ENCODE measurements at places on chromosomes 2 and 18.

DNA sequence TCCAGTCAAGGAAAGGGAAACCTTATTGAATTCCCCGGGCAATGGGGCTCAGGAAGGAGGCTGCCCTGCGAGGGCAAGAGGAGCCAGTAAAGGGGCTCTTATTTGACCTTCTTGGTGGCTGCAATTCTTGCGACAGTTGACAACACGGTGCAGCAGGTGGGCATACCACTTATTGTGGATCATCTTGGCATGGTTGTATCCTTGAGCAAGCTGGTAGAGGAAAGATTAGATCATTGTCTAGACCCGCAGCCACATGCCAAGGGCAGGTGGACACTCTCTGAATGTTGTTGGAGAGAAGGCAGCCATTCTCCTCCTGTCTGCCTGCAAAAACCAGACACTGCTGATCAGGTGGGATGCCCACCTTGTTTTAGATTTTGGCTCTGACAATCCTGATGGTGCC, 170.2 kb upstream of the CHST9 start:
- no peak for DNase-seq

GRCh38 chr2:63124218-63124617, 73.6 kb downstream of the OTX1 start:
- DNase-seq: no peak

- DNase-seq: no peak
These were observed 56.2 kb downstream of the WDSUB1 start for GRCh38 chr2:159230145-159230877.

GRCh38 chr2:202115479-202115971, 42.5 kb downstream of the KIAA2012 start:
- no peak for DNase-seq

GRCh38 chr2:120012363-120012762, 514 bp upstream of the EPB41L5 start:
- DNase-seq: no peak

DNA sequence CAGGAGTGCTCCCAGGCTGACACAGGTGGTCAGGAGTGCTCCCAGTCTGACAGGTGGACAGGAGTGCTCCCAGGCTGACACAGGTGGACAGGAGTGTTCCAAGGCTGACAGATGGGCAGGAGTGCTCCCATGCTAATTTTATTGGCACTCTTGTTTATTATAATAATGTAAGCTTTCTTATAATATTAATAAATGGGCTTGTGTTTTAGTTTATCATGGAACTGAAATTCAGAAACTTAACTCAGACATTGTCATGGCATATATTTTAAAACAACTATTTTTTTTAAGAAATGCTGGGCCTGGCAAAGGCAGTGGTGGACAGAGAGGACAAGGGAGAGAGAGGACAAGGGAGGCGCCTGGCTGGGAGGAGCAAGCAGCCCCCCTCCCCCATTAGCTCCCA, 18.7 kb downstream of the ANO7 start:
- no peak for DNase-seq

- DNase-seq: no peak
These were observed 18.3 kb upstream of the CHCHD5 start for GRCh38 chr2:112566104-112566503.

GRCh38 chr2:18301421-18302139, 258.9 kb downstream of the RDH14 start:
- DNase-seq: no peak

DNA sequence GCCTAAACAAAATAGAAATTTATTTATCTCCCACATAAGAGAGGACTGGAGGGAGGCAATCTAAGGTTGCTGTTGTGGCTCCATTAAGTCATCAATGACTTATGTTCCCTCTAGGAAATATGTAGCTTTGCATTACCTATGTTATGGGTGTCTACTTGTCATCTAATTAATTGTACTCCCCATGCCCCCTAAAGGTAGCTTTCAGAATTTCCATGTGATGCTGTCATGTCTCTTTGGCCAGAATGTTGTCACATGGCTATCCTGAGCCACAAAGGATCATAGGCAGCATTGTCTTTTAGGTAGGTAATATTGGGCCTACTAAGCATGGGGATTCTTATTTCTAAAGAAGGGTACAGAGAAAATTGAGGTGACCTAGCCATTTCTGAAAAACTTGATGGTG, 935.6 kb upstream of the FANCL start:
- no peak for DNase-seq

- no peak for DNase-seq
These were observed 130.2 kb downstream of the SLC4A10 start for GRCh38 chr2:161754379-161754778.

GRCh38 chr2:86147793-86148192, 41.8 kb downstream of the PTCD3 start:
- DNase-seq: no peak

GRCh38 chr18:961644-962355, 57.1 kb downstream of the ADCYAP1 start:
- peak; percentile 78 for DNase-seq

DNA sequence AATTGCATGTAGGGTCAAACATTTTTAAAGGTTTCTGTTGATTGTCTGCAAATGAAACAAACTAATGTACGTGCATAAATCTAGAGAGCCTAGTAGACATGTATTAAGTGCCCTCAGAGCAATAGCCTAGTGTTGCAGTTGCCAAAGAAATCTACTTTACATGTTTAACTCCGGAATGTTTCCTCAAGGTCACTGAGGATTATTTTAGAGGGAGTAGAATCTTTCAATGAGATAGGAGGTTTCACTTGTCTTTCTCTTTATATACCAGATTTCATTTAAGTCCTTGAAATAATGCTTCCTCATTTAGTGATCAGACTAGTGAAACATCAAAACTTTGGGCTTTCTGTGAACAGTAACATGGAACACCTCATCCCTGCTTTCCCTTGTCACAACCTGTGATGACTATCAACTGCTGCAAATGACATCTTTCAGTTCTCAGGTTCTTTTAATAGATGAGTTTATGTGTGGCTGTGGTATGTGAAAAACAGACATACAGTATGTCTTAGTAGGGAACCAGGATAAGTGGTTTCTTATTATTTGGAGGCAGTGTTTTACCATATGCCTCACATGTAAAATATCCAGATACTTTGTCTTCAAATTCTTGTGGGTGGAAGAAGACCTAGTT, 5.5 kb downstream of the UBE2E3 start:
- DNase-seq: no peak

GRCh38 chr2:172106108-172106961, 3.6 kb upstream of the DLX2 start:
- peak; percentile 65 for DNase-seq

GRCh38 chr18:11957636-11958035, 23.7 kb upstream of the IMPA2 start:
- DNase-seq: no peak

GRCh38 chr2:68569604-68570003, 73.8 kb upstream of the PROKR1 start:
- no peak for DNase-seq
